Natural killer cell (primary cell): ENCODE measurements at places on chromosomes 1 and 21. TPM values are rescaled to one million over a fixed set of nuclear protein-coding genes. Genes with fewer than 3 reads are reported as not detected.
A peak's percentile ranks its signal among the peaks of the same experiment; 100 is the strongest.

DNA sequence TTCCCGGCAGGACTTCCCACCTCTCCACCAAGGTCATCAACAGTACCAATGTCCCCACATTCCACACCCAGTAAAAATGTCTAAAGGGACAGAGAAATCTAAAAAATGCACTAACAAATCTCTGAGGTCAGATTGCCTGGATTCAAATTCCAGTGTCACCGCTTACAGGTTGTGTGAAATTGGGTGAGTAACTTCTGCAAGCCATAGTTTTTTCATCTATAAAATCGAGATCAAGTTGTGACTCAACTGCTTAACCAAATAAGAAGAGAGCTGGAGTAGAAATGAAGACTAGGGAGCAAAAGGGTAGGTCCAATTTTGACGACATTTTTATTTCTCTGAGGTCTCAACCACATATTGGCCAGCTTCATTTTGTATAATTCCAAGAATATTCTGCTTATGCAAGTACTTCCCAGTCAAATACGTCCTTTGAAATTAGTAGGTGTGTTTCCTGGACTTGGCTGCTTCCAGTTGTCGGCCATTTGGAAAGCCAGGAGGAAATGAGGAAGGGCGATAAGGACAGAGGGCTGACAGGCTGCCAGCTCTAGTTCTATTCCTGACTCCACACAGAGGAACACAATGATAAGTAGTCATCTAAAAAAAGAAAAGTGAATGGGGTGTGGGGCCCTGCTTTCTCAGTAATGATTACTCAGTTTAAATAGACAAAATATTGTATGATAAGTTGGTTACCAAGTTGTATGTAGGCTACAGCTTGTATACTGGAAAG is 57.7 kb upstream of the ZC3H11B start:
- no peak for DNase-seq
- H3K36me3 ChIP-seq, result no peaks in the 10 kb centered on the region
- H3K4me3 ChIP-seq, result no peak overlapping the region
- H3K27me3 ChIP-seq, result no peaks in the 10 kb centered on the region
- H3K4me1 ChIP-seq, result no peaks in the 10 kb centered on the region

- H3K4me3 ChIP-seq, result no peak overlapping the region
- no peaks in the 10 kb centered on the region for H3K27me3 ChIP-seq
- no peaks in the 10 kb centered on the region for H3K4me1 ChIP-seq
These were observed 635.7 kb downstream of the KIF26B start for GRCh38 chr1:245790441-245790840.

DNA sequence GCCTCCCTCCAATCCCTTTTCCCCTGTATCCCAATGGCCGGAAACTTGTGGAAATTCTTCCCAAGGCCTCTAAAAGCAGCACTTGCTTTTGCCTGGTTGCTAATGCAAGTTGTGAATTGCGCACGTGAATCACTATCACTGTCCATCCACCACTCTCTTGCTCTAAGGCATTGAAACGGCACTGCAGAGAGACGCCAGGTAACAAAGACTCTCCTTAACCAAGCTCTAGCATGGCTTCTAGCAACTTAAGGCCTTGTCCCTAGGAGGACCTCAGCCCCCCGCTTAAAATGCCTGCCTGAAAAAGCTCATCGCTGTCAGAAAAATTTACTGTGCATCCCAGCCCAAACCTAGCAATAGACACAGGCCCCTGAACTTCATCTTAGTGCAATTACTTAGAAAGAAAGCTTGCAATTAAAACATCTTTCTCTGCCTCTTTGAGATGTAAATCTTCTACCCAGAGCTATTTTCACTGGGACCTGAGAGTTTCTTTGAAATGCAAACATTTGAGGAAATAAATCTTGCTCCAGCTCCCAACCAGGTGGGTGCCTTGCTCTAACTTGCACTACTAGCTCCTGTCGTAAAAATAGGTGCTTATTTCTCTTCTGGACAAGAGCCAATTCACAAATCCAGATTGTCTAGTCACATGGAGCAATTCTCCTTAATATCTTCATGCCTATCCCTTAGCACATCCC is 32.9 kb upstream of the ITLN2 start:
- DNase-seq, result no peak
- H3K4me3 ChIP-seq, result no peak overlapping the region
- H3K27me3 ChIP-seq, result no peaks in the 10 kb centered on the region
- H3K4me1 ChIP-seq, result peaks cover 7% of the 10 kb centered on the region
- no peaks in the 10 kb centered on the region for H3K36me3 ChIP-seq

DNA sequence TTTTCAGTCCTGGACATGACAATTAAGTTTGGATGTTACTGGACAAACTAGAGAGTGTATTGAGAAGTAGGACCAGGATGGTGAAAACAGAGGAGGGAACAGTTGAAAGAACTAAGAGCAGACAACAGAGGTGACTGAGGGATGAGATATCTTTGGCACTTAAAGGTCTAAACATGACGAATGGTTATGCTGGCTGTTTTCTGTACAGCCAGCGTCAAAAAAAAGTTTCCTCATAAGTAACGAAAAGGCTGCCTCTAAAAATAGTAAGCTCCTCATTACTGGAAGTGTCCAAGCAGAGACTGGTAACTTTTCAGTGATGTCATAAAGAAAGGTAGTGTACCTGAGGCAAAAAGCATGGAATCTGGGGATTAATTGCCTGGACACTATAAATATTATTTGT is 35.2 kb upstream of the AK4 start:
- DNase-seq, result no peak
- no peak overlapping the region for H3K4me3 ChIP-seq
- no peaks in the 10 kb centered on the region for H3K27me3 ChIP-seq
- no peaks in the 10 kb centered on the region for H3K4me1 ChIP-seq
- no peak overlapping the region for H3K27ac ChIP-seq
- no peaks in the 10 kb centered on the region for H3K36me3 ChIP-seq

GRCh38 chr1:26791626-26792025 is 3.9 kb downstream of the PIGV start:
- H3K36me3 ChIP-seq, result peaks cover 17% of the 10 kb centered on the region
- H3K4me3 ChIP-seq, result no peak overlapping the region
- no peak overlapping the region for H3K27ac ChIP-seq
- peaks cover 36% of the 10 kb centered on the region for H3K4me1 ChIP-seq
- DNase-seq, result no peak
- H3K27me3 ChIP-seq, result no peaks in the 10 kb centered on the region

GRCh38 chr1:226309398-226310244 is 657 bp upstream of the LIN9 start:
- no peak overlapping the region for H3K27ac ChIP-seq
- peaks cover 11% of the 10 kb centered on the region for H3K4me1 ChIP-seq
- H3K4me3 ChIP-seq, result peak overlapping the region; percentile 49
- H3K36me3 ChIP-seq, result no peaks in the 10 kb centered on the region

HAO2 gene
- total RNA-seq, result not detected

PRAMEF17 gene
- total RNA-seq, result not detected

GRCh38 chr1:232483826-232484225 is 146.1 kb downstream of the SIPA1L2 start:
- no peak overlapping the region for H3K27ac ChIP-seq
- no peaks in the 10 kb centered on the region for H3K36me3 ChIP-seq
- H3K4me3 ChIP-seq, result no peak overlapping the region
- H3K27me3 ChIP-seq, result no peaks in the 10 kb centered on the region
- DNase-seq, result no peak

CHRM3 gene
- not detected for total RNA-seq

GRCh38 chr1:163147019-163147418 is 55.7 kb downstream of the RGS5 start:
- no peak for DNase-seq
- H3K27me3 ChIP-seq, result no peaks in the 10 kb centered on the region
- H3K27ac ChIP-seq, result no peak overlapping the region
- no peaks in the 10 kb centered on the region for H3K36me3 ChIP-seq
- H3K4me1 ChIP-seq, result no peaks in the 10 kb centered on the region
- no peak overlapping the region for H3K4me3 ChIP-seq

DNA sequence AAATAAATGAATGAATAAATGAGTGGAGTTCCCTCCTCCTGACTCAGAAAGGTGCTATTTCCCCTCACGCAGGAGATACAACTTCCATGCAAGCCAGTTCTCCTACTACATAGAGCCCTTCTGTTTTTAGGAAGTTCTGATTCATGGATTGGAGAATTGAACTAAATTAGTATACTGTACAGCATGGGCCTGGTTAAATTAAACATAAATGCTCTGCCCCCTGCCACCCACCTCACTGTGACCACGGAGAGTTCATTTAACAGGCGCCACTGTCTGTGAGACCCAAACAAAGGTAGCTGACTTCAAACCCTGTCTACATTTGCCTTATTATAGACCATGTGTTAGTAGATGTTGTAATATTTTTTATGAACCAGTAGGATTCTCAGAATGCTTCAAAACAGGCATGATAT is 9.1 kb upstream of the IRF2BP2 start:
- H3K4me1 ChIP-seq, result no peaks in the 10 kb centered on the region
- no peak for DNase-seq
- H3K27me3 ChIP-seq, result no peaks in the 10 kb centered on the region
- H3K36me3 ChIP-seq, result no peaks in the 10 kb centered on the region

GRCh38 chr1:161001525-161001924 is 19.4 kb downstream of the F11R start:
- H3K4me1 ChIP-seq, result no peaks in the 10 kb centered on the region
- peaks cover 23% of the 10 kb centered on the region for H3K36me3 ChIP-seq
- H3K4me3 ChIP-seq, result no peak overlapping the region
- DNase-seq, result no peak
- H3K27me3 ChIP-seq, result no peaks in the 10 kb centered on the region
- no peak overlapping the region for H3K27ac ChIP-seq

PLCH2 gene
- 116 TPM for total RNA-seq

CAPN8 gene
- total RNA-seq, result 6.7 TPM

- DNase-seq, result no peak
- H3K36me3 ChIP-seq, result no peaks in the 10 kb centered on the region
- H3K4me1 ChIP-seq, result peaks cover 79% of the 10 kb centered on the region
- H3K27ac ChIP-seq, result peak overlapping the region; percentile 95
- no peak overlapping the region for H3K4me3 ChIP-seq
These were observed 1.7 kb upstream of the ECE1 start for GRCh38 chr1:21291964-21292363.

DNA sequence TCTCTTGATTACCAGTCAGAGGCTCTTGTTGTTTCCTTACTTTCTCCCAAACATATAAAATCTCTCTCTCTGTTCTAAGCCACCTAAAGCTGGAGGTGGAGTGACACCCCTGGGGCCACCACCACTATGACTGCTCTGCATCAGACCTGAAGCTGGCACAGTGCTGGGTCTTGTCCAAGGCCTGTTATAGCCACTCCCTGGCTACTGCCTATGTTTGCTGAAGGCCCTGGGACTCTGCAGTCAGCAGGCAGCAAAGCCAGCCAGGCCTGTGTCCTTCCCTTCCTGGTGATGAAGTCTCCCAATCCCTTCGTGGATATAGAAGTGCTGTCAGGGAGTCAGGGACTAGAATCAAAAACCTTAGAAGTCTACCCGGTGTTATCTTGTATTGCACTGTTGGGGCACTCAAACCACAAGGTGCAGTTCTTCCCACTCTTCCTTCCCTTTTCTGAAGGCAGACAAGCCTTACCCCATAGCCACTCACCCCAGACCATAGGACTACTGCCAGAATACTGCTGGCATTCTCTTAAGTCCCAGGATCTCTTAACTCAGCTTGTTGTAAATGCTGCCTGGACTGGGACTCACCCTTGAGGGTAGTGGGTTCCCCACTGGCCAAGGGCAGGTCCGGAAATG is 103.1 kb downstream of the RPS6KC1 start:
- H3K4me1 ChIP-seq, result no peaks in the 10 kb centered on the region
- no peak for DNase-seq
- no peaks in the 10 kb centered on the region for H3K27me3 ChIP-seq
- H3K27ac ChIP-seq, result no peak overlapping the region

GRCh38 chr1:7809742-7810141 is 25.7 kb downstream of the PER3 start:
- peaks cover 24% of the 10 kb centered on the region for H3K36me3 ChIP-seq
- H3K4me3 ChIP-seq, result no peak overlapping the region
- H3K27me3 ChIP-seq, result no peaks in the 10 kb centered on the region
- DNase-seq, result no peak

DNA sequence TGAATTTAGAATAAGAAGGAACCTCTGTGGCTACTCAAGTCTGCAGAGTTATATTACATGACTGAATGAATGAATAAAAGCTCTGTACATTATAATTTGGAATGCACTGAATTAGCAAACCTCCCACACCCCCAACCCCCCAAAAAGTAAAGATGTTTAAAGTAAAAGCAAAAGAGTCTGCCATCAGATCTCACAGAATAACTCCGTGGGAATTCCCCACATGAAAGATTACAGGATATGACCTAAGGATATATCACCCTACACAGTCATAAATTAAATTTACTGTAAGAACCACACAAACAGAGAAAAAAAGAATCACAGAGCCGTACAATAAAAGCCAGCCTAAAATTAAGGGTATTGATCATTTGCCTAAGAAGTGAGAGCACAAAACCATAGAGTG is 587.3 kb downstream of the PTPRC start:
- no peaks in the 10 kb centered on the region for H3K27me3 ChIP-seq
- H3K27ac ChIP-seq, result no peak overlapping the region

- H3K27me3 ChIP-seq, result no peaks in the 10 kb centered on the region
- no peaks in the 10 kb centered on the region for H3K4me1 ChIP-seq
- no peaks in the 10 kb centered on the region for H3K36me3 ChIP-seq
- no peak overlapping the region for H3K27ac ChIP-seq
- H3K4me3 ChIP-seq, result no peak overlapping the region
These were observed 1.2 kb downstream of the OR2T1 start for GRCh38 chr1:248404024-248404423.

COL16A1 gene
- total RNA-seq, result not detected

- no peak for DNase-seq
- no peak overlapping the region for H3K27ac ChIP-seq
- H3K4me1 ChIP-seq, result peaks cover 16% of the 10 kb centered on the region
- H3K27me3 ChIP-seq, result no peaks in the 10 kb centered on the region
- no peaks in the 10 kb centered on the region for H3K36me3 ChIP-seq
- H3K4me3 ChIP-seq, result no peak overlapping the region
These were observed 8.2 kb downstream of the NES start for GRCh38 chr1:156668801-156669637.

DNA sequence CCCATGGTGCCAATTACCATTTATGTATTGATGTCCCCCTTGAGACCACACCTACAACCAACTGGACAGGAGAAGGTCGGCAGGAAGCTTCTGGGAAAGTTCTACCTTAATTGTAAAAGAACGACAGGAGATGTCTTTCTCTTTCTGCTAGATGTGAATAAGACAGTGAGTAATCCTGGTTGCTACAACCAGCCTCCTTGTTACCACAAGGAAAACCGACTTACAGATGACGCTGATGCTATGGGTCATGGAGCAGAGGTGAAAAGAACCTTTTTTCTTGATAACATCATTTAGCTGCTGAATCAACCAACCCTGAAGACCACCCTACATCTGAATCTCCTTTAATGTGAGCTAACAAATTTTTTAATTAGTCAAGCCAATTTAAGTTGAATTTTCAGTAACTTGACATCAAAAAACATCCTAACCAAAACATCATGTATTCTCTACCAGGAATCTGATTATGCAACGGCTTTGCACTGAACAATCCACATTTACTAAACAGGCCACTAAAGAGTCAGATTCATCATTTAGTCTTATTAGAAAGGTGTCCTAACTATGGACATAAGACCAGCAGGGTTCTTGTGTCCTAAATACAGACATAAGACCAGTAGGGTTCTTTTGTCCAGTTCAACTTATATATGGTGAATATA is 23.0 kb downstream of the RGS2 start:
- H3K36me3 ChIP-seq, result no peaks in the 10 kb centered on the region
- DNase-seq, result no peak
- H3K4me1 ChIP-seq, result no peaks in the 10 kb centered on the region
- no peak overlapping the region for H3K27ac ChIP-seq

ARHGAP29 gene
- total RNA-seq, result not detected

GNPAT gene
- total RNA-seq, result 29.3 TPM

GRCh38 chr1:175338387-175339135 is 146.0 kb upstream of the KIAA0040 start:
- no peak overlapping the region for H3K4me3 ChIP-seq
- no peaks in the 10 kb centered on the region for H3K36me3 ChIP-seq
- no peaks in the 10 kb centered on the region for H3K27me3 ChIP-seq
- no peaks in the 10 kb centered on the region for H3K4me1 ChIP-seq

GRCh38 chr1:8457760-8458381 is 140.0 kb downstream of the SLC45A1 start:
- H3K4me1 ChIP-seq, result no peaks in the 10 kb centered on the region
- no peak for DNase-seq
- no peak overlapping the region for H3K27ac ChIP-seq
- H3K27me3 ChIP-seq, result no peaks in the 10 kb centered on the region
- no peaks in the 10 kb centered on the region for H3K36me3 ChIP-seq
